ENCODE measurements at places on chromosomes 11 and 22. TPM values are rescaled to one million over a fixed set of nuclear protein-coding genes. Genes with fewer than 3 reads are reported as not detected.

PHOX2A gene
- not detected for polyA plus RNA-seq

MAP6 gene
- not detected for polyA plus RNA-seq

OR9Q2 gene
- not detected for polyA plus RNA-seq

TYR gene
- polyA plus RNA-seq, result not detected

Data from naive B cell (primary cell).